ENCODE measurements at places on chromosomes 5 and 9.

- no peak for DNase-seq
Observed at GRCh38 chr5:179250561-179251225, 94.6 kb downstream of the ADAMTS2 start.

GRCh38 chr9:87464992-87465378 is 32.7 kb upstream of the DAPK1 start:
- DNase-seq = no peak

DNA sequence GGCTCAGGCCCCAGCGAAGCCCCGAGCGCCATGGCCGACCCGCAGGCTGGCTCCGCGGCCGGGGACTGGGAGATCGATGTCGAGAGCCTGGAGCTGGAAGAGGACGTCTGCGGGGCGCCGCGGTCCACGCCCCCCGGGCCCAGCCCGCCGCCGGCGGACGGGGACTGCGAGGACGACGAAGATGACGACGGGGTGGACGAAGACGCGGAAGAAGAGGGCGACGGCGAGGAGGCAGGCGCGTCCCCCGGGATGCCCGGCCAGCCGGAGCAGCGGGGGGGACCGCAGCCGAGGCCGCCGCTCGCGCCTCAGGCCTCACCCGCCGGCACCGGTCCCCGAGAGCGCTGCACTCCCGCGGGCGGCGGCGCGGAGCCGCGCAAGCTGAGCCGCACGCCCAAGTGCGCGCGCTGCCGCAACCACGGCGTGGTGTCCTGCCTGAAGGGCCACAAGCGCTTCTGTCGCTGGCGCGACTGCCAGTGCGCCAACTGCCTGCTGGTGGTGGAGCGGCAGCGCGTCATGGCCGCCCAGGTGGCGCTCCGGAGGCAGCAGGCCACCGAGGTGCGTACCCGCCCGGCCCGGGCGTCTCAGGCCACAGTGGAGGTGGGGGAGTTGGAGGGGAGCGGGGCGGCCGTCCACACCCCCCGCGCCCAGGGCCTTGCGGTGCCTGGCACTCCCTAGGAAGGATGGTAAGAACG is 1.6 kb downstream of the DMRT2 start:
- no peak for DNase-seq

- DNase-seq = no peak
Observed at GRCh38 chr5:67338421-67338820, 141.8 kb upstream of the CD180 start.

GRCh38 chr5:81779125-81779915 is 28.4 kb upstream of the SSBP2 start:
- no peak for DNase-seq

DNA sequence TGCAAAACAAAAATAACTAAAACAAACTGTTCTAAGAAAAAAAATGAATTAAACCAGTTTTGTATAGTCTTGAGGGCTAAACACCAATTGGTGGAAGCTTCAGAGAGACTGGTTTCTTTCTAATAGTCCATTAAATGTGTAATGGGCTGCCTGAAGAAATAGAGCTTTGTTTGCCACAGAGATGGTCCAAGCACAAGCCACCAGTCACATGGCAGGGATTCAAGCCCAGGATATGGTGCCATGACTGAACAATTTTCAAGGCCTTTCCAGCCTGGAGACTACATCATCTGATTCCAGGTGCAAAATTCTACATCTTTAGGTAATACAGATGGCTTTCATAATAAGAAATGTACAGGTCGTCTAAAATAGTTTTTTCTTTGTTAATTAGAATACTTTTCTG is 355.3 kb downstream of the NR2F1-AS1 start:
- DNase-seq = no peak

Data from DMS79 (cell line).